ELR (cell line): ENCODE measurements at places on chromosomes 4 and X.

GRCh38 chr4:52869656-52870055, 7.5 kb downstream of the RASL11B start:
- DNase-seq, result no peak

- no peak for DNase-seq
These were observed 409.7 kb downstream of the GLUD2 start for GRCh38 chrX:121457096-121457495.

DNA sequence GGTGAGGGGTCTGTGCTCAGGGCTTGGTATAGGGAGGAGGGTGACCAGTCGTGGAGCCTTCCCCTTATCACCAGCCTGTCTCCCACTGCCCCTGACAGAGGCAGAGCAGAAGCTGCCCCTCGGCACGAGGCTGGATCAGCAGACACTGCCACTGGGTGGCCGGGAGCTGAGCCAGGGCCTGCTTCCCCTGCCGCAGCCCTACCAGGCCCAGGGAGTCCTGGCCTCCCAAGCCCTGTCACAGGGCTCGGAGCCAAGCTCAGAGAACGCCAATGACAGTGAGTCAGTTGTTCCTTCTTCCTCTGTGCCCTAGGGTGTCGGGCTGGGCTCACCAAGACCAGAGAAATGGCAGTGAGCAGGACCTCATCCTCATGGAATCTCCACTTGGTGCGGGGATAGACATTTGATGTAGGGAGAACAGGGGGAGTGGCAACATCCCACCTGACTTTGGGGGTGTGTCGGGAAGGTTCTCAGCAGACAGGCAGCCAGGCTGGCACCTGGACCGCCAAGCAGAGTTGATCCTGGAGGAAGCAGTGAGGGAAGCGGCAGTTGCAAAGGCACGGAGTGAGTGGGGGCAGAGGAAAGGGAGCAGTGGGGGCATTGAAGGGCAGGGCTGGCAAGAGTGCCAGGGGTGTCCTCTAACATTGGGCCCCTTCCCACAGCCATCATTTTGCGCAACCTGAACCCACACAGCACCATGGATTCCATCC, 14.3 kb upstream of the UBA1 start:
- peak; percentile 40 for DNase-seq

- no peak for DNase-seq
These were observed 63.7 kb upstream of the RPL34 start for GRCh38 chr4:108556588-108557200.

DNA sequence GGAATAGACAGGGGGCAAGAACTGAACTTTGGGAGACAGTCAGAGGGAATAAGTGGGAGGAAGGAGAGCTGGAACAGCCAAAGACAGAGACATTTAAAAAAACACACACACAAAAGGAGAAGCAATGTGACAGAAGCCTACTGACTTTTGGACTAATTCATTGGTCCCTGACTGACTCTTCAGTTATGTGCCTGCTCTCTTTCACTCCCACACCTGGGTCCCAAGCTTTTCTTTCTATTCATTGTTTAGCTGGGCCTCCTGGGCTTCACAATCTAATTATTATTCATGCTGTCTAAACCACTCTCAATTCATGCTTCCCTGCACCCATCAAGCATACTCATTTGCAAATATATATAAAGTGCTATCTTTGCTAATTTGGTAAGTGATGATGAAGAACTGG, 139.2 kb upstream of the IRS4 start:
- no peak for DNase-seq

DNA sequence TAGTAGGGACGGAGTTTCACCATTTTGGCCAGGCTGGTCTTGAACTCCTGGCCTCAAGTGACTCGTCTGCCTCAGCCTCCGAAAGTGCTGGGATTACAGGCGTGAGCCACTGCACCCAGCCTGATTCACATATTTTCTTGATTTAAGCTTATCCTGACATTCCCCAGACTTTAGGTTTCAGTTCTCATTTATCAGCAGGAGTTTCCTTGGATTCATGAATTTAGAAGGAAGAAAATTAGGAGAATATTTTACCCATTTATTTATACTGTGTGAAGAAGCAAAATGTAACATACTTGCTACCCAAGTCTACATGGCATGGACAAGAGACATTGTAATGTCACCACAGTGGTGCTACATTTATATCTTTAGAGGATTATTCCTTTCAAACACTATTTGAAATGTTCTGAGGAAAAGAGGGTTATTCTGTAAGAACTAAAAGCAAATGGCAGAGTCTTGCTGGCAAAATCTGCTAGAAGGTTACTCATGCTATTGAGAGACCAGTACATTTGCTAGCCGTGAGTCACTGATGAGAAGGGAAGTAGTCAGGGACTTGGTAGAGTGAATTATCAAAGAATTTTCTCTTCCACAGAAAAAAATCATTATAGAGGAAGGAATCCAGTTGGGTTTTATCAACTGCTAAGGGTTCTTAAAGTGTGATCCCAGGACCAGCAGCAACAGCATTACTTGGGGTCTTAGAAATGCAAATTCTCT, 26.1 kb upstream of the CFAP299 start:
- DNase-seq, result peak; percentile 96

GRCh38 chr4:183240581-183241321, 79.3 kb downstream of the CLDN22 start:
- no peak for DNase-seq

- DNase-seq, result no peak
These were observed 136.2 kb downstream of the CPZ start for GRCh38 chr4:8728536-8729407.
